OCI-M1 (cell line): ENCODE measurements at places on chromosomes 5 and 9.

- DNase-seq, result no peak
Observed at GRCh38 chr9:136531904-136532798, 13.7 kb downstream of the NOTCH1 start.

- DNase-seq, result no peak
Observed at GRCh38 chr9:33697171-33697570, 98.2 kb upstream of the PRSS3 start.

GRCh38 chr5:116441223-116441622 lies 133.4 kb downstream of the SEMA6A start:
- DNase-seq, result no peak

DNA sequence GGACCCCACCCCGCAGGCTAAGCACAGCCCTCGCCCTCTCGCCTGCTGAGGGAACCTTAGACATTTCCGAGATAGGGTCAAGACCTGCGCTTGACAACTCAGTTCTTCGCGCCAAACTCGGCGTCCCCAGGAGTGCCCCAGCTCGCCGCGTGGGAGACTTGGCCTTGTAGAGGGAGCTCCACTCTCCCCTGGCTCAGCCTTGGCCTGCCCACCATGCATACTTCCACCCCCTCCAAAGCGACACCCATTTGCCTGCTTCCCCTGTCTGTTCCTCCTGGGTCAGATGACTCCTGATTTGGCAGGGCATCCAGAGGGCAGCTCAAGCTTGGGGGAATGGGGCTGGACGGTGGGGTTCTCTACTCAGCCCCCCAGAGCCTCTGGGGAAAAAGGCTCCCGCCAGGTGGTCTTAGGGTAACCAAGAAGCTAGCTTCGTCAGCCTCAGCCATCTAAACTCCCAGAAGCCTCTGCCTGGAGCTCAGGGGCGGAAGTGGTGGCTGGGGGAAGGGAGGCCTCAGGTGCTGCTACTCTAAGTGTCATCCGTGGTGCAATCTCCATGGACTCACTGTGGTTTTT lies 560 bp downstream of the DOCK2 start:
- peak; percentile 75 for DNase-seq

DNA sequence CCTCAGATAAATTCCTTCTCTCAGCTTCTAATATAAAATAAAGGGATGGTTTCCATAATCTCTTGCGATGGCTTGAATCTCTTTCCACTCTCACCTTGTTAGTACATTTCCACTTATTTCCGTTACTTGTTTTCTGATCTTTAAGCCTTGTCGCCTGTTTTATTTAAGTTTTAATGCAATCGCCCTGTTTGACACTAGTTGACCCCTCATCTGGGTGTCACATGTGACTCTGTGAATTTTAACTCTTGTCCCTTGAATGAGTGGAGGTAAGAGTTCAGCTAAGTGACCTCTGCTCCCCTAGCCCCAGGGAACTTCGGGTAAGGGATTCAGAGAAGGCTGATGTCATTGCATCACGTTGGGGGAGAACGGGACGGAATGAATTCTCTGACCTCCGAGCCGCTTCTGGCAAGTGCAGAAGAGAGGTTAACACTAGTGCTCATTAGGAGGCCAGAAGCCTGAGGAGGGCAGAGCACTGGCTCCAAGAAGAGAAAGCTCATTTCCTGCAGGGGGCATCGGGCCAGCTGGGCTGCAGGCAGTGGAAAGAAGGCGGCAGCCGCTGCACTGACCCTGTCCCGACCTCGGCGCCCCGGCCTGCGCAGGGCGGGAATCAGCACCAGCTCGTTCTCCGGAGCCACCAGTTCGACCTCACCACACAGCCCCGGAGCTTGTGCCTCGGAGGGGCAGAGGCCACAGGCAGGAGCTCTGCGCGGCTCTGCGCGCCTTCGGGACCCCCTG lies 569 bp downstream of the HINT2 start:
- DNase-seq, result peak; percentile 85

DNA sequence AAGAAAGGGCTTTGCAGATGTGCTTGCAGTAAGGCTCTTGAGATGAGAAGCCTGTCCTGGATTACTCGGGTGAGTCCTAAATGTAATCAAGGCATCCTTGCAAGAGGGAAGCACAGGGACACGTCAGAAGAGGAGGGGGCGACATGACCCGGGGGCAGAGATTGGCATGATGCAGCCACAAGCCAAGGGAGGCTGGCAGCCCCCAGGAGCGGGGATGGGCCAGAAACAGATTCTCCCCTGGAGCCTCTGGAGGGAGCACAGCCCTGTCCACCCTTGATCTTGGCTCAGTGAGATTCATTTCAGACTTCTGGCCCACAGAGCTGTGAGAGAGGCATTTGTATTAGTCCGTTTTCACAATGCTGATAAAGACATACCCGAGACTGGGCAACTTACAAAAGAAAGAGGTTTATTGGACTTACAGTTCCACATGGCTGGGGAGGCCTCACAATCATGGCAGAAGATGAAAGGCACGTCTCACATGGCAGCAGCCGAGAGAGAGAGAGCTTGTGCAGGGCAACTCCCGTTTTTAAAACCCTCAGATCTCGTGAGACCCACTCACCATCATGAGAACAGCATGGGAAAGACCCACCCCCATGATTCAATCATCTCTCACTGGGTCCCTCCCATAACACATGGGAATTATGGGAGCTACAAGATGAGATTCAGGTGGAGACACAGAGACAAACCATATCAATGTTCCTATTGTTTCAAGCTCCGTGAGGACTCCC lies 76.1 kb downstream of the ADAMTS2 start:
- DNase-seq, result no peak

GRCh38 chr9:21561502-21561901 lies 79.4 kb upstream of the IFNE start:
- no peak for DNase-seq

- DNase-seq, result peak; percentile 9
Observed at GRCh38 chr9:89484475-89485404, 13.2 kb downstream of the SEMA4D start.

DNA sequence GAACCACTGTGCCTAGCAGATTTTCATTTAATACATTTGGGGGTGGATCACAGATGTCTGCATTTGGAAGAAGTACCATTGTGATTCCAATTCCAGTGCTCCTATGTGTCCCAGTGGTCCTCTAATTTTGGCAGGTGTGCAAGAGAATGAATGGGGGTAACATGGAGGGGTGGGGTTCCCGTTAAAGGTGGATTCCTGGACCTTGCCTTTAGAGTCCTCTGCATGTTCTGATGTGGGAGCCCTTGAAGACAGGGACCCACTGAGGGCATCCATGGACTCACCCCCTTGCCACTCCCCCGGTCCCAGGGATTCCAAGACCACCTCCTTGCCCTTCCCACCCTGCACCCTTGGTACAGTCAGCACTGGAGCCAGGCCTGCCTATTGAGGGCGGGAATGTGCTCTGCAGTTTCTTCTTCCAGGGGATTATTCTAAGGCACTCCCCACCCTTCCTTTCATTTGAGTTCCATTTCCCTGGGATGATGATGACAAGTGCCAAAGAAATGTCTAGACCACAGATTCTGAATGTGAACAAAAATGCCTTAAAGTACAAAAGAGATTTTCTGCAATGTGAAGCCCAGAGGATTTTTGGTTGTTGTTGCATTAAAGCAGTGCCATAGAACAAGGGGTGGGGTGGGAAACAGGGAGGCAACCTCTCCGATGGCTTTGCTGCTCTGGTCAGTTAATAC lies 119.4 kb upstream of the PTCH1 start:
- no peak for DNase-seq

DNA sequence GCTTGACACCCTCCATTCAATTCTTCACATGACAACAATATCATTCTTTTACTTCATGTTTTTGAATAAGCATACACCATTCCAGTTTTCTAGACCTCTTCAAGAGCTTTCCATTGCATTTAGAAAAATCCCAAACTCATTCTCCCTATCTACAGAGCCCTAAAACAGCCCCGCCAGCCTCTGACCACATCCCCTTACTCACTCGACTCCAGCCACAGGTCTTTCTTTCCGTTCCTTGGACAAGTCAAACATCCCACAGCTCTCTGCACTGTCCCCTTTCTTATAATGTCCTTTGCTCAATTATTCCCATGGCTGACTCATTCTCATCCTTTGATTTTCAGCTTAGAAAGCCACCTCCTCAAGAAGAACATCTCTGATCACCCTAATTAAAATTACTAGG lies 38.2 kb downstream of the TTC39B start:
- no peak for DNase-seq

GRCh38 chr5:59182760-59183159 lies 599.9 kb downstream of the RAB3C start:
- no peak for DNase-seq

GRCh38 chr5:117333011-117333410 lies 758.4 kb upstream of the SEMA6A start:
- no peak for DNase-seq

- no peak for DNase-seq
Observed at GRCh38 chr9:70111641-70112236, 68.1 kb downstream of the MAMDC2 start.

GRCh38 chr5:131436081-131436480 lies 172.2 kb downstream of the CDC42SE2 start:
- peak; percentile 35 for DNase-seq

GRCh38 chr9:98888801-98889421 lies 54.8 kb upstream of the COL15A1 start:
- DNase-seq, result no peak

DNA sequence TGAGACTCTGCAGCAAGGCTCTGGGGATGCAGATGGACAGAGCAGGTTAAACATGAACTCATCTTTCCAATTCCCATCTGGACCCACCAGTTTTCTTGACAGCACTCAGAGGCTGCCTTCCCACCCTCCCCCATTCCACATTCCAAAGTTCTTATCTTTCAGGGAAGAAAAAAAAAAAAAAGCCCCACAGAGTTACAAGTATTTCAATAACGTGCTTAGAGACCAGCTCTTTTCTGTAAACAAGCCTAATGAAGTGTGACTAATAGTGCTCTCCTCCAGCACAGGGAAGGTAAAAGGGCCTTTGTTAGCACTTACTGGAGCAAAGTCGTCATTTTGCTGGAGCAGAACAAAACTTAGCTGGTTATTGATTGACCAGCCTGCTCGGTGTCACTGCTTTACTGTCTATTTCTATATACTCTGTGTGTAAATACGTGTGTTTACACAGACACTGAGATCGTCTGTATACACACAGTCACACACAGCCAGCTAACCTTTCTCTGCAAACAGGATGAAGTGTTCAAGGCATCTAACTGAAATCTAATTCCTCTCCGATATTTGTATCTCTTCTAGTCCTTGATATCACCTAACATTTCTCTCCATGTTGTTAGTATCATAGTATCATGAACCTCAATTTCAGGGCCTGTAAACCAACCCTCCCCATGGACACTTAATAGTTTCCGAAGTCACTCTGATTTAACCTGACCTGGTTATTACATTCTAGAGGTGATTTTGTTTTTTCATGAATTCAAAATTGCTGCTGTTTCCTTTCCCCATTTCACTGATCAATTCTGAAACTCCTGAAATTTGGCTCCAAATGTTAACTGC lies 84.9 kb downstream of the ZNF608 start:
- DNase-seq, result no peak

DNA sequence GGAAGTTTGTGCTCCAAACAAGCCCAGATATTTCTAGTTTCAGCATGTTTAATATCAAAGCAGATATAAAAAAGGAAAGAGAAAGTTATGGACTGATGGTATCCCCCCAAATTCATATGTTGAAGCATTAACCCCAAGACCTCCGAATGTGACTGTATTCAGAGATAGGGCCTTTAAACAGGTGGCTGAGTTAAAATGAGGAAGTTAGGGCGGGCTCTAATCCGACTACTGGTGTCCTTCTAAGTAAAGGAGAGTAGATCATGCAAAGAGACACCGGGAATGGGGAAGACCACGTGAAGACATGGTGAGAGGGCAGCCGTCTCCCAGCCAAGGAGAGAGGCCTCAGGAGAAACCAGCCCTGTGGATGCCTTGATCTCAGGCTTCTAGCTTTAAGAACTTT lies 324.1 kb upstream of the KIF2A start:
- peak; percentile 85 for DNase-seq
